Umbilical cord (tissue), 2 donors: ENCODE measurements at places on chromosomes 16 and 17.
A peak's percentile ranks its signal among the peaks of the same experiment; 100 is the strongest.

- peak; percentile 88 for DNase-seq
These were observed at the start of gene TRIM47 for GRCh38 chr17:75878174-75878998. TSS of gene TRIM47 (minus strand) at chr17:75878581. CDS start at chr17:75878548, 33 bp downstream.

GRCh38 chr17:4634976-4635375, 6.5 kb downstream of the ALOX15 start:
- peak; percentile 64 for DNase-seq

- no peak for DNase-seq
These were observed 164.6 kb upstream of the TNRC6C start for GRCh38 chr17:77793971-77794235.

GRCh38 chr17:77601054-77601979, 357.2 kb upstream of the TNRC6C start:
- DNase-seq, result peak; percentile 35

- DNase-seq, result no peak
These were observed 23.5 kb upstream of the RPL13 start for GRCh38 chr16:89536886-89537548.

DNA sequence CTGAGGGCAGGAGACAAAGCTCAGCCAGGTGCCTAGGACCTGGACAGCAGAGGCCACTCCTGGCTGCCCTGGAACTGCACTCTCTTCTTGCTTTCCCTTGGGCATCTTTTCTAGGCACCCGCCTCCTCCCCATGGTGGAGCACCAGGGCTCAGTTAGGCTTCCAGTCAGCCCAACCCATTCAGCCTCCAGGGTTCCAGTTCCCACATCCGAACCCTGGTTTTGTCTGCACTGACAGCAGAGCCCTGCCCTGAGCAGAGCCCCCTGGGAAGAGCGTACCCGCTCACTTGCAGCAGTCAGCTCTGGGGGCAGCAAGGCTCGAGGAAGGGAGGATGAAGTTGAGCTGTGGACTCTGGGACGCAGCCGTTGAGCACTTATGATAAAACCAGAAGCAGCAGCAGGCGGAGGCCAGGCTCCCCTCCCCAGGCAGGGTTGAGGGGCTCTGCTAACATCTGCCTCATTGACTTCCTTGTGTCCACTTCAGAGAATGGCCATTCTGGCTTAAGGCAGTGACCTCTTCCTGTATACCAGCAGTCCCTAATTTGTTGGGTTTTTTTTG, 213.2 kb downstream of the NTN1 start:
- DNase-seq, result no peak

DNA sequence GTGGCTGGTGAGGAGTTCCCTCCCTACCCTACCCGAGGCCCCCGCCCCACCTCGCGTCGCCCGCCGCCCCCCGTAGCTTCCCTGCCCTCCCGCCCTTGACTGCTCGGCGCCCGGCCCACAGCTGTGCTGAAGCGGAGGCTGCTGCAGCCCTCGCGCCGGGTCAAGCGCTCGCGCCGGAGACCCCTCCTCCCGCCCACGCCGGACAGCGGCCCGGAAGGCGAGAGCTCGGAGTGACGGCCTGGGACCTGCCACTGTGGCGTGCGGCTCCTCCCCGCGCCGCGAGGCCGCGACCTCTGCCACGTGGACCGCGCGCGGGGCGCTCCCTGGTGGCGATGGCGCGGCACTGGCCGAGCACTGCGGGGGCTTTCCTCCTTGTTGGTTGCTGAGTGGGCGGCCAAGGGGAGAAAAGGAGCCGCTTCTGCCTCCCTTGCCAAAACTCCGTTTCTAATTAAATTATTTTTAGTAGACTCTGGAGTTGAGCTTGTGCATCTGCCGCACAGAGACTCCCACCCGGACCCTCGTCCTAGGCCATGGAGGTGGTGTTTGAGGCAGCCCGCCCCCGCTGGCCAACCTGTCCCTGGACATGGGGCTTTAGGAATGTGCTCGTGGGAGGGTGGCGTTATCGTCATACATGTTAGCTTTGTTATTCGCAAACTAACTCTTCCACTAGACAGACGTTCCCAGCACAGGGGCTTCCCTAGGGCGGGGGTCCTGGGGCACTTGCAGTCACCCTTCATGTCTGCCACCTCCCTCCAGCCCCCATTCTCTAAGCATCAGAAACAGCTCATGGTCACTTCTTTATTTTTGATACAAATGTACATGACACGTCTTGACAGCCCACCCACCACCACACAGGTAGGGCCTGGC, 4.4 kb downstream of the TP53I13 start:
- DNase-seq, result peak; percentile 49
